ENCODE measurements at places on chromosomes 7 and 10. TPM values are rescaled to one million over a fixed set of nuclear protein-coding genes. Genes with fewer than 3 reads are reported as not detected.

GRCh38 chr10:29163746-29164145, 125.1 kb upstream of the LYZL1 start:
- DNase-seq: no peak

DNA sequence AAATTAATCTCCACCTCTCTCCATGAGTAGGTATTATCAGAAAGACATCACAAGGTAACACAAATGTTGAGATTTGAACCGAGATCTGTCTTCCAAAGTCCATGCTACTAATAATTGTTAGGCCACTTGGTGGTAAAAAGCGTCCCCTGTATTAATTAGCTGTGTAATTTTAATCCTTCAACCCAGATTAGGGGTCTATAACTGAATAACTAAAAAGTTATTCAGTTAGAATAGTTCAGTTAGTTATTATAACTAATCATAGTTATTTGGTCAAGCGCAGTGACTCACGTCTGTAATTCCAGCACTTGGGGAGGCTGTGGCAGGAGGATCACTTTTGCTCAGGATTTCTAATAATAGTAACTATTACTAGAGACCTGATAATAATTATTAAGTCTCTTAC, 5.6 kb downstream of the PDSS1 start:
- DNase-seq: no peak

DNA sequence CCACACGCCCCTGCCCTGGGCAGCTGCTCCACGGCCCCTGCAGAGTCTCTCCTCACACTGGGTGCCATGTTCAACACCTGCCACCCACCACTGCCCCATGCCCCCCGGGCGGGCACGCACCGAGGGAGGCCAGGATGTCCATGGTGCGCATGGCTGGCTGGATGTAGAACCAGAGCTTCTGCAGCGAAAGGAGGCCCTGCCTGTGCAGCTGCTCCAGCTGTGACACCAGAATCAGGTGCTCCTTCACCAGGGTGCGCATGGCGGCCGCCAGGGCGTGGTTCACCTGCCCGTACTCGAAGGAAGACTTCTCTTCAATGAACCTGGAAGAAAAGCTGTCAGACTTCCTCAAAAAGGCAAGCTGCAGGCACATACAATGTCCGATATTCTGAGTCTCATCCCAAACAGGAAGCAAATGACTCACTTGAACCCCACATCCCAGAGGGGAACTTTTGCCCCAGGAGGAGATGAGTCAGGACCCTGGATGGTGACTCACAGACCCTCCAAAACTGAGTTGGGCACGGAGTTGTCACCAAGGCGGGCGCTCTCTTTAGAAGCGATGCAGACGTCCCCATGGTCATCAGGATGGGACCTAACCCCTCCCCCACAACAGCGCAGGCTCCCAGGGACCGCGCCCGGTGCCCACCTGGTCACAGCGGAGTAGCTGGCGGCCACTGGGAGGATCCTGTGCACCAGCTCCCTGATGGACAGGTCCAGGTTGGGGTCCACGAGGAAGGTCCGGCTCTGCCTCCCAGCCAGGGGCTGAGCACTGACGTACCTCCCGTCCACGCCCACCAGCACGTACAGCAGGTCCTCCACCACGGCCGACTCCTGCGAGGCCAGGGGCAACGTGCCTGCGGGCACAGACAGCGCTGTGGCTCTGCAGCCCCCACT, 15.5 kb downstream of the TUBGCP2 start:
- no peak for DNase-seq

- no peak for DNase-seq
These were observed 33.9 kb downstream of the SGPL1 start for GRCh38 chr10:70849582-70850016.

DNA sequence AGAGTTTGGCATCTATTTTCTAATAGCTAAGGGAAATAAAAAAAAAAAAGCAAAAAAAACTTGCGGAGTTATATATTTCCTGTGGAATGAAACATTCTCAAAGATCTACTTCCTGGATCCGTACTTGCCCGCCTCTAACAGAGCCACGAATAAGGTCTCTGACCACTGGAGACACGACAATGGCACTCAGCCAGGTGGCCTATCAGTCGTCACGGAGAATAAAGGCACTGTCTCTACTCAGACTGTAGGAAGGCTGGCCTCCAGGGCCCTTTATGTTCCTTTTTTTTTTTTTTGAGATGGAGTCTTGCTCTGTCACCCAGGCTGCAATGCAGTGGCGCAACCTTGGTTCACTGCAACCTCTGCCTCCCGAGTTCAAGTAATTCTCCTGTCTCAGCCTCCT, 58.7 kb downstream of the RGS10 start:
- no peak for DNase-seq

GRCh38 chr10:89257581-89257980, 6.0 kb upstream of the LIPA start:
- DNase-seq: no peak

The RAPGEF5 gene
- total RNA-seq: 0.42 TPM

The TMEM229A gene
- not detected for total RNA-seq

The SHLD2 gene
- 36.8 TPM for total RNA-seq

The ACSL5 gene
- total RNA-seq: 53.1 TPM

Measured in activated CD8-positive, alpha-beta T cell treated with anti-CD3 and anti-CD28 coated beads, Interleukin-2, amount 10 ng/mL, durations not matched to agents 7 days and 5 days (primary cell).